ENCODE measurements at places on chromosomes 13 and 19. TPM values are rescaled to one million over a fixed set of nuclear protein-coding genes. Genes with fewer than 3 reads are reported as not detected.

GRCh38 chr13:51643882-51644281, 59.6 kb downstream of the WDFY2 start:
- no peak for DNase-seq

DNA sequence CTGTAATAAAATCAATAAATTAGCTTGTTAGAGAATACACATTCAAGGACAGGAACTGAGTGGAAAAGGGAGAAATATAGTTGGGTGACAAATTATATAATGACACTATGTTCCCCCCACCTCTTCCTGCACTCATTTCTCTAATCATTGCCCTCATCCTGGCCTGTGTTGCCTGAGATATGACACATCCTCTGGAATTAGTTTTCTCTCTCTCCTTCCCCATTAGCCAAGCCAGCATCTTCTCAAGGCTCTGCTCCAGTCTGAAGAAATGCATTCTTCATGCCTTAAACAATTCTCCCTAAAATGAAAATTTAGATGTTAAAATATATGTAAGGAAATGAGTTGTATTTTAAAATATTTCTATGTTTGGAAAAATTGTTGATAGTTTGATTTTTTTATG, 280.3 kb downstream of the POU4F1 start:
- no peak for DNase-seq

- DNase-seq, result peak; percentile 84
These were observed 1.5 kb upstream of the FTL start for GRCh38 chr19:48963371-48964204.

GRCh38 chr13:43776501-43777079, 10.2 kb downstream of the ENOX1 start:
- DNase-seq, result no peak

- DNase-seq, result no peak
These were observed 279.1 kb downstream of the FGF9 start for GRCh38 chr13:21949818-21950429.

DNA sequence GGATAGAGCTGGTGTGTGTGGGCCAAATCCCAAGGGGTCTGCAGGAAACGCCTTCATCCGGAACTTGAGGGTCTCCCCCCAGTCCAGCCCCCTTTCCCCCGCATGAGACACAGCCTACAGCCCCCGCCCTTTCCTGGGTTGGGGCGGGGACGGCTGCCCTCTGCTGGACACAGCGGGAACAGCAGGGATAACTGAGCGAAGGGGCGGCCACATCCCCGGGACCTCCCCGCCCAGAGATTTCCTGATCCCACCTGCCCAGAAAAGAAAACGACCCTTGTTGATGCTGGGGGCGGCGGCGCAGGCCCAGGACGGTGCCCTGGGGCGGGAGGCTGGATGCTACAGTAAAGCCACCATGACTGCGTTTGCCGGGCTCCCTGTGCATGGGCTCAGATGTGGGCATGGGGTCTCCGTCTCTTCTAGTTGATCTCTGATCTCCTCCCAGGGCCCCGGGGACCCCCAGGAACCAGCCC, 14.2 kb downstream of the ONECUT3 start:
- no peak for DNase-seq

CCL25 gene
- not detected for total RNA-seq

SIGLEC10 gene
- total RNA-seq, result 11.2 TPM

ZNF90 gene
- 0.77 TPM for total RNA-seq

Measured in uterus (tissue), 4 donors.